Umbilical cord (tissue), 2 donors: ENCODE measurements at places on chromosomes 1 and 21. TPM values are rescaled to one million over a fixed set of nuclear protein-coding genes. Genes with fewer than 3 reads are reported as not detected.

The ACTA1 gene
- 4.6 TPM for total RNA-seq

The PRAMEF9 gene
- total RNA-seq: not detected

The C21orf58 gene
- 12.3 TPM for total RNA-seq

The SLC30A2 gene
- total RNA-seq: 1.2 TPM

The PPT1 gene
- total RNA-seq: 29.1 TPM

The CAPZA1 gene
- 156 TPM for total RNA-seq

The TNN gene
- not detected for total RNA-seq

The OR14K1 gene
- not detected for total RNA-seq

The ABCA4 gene
- total RNA-seq: 0.48 TPM

The PGLYRP3 gene
- total RNA-seq: not detected

The FMO2 gene
- total RNA-seq: 15.4 TPM

The FNDC10 gene
- 2.2 TPM for total RNA-seq

The LGR6 gene
- 0.24 TPM for total RNA-seq

The DDI2 gene
- 16.1 TPM for total RNA-seq

The THBS3 gene
- total RNA-seq: 58.3 TPM

The ACTL8 gene
- 1.2 TPM for total RNA-seq

The TMPRSS2 gene
- 2.6 TPM for total RNA-seq

The LRRC8B gene
- total RNA-seq: 6.7 TPM

The CD34 gene
- 2.4 TPM for total RNA-seq

The COL6A1 gene
- 2,452 TPM for total RNA-seq

The TTC3 gene
- 309 TPM for total RNA-seq

The RNU1-4 gene
- total RNA-seq: under 0.01 TPM

The PLEKHO1 gene
- 84.7 TPM for total RNA-seq

The SELENBP1 gene
- total RNA-seq: 39.5 TPM

The SLC25A44 gene
- 3.9 TPM for total RNA-seq

The DDR2 gene
- 69.6 TPM for total RNA-seq

The SPTA1 gene
- total RNA-seq: 3.9 TPM

The TNFAIP8L2 gene
- 2.2 TPM for total RNA-seq

The CELA3B gene
- not detected for total RNA-seq

The WNT3A gene
- not detected for total RNA-seq

The GPR161 gene
- total RNA-seq: 20.0 TPM

The OR10K1 gene
- total RNA-seq: 1.7 TPM

The NMNAT2 gene
- 2.9 TPM for total RNA-seq

The RAB13 gene
- 68.9 TPM for total RNA-seq

The CSMD2 gene
- 10.1 TPM for total RNA-seq

The DCDC2B gene
- total RNA-seq: 0.72 TPM

The CRABP2 gene
- total RNA-seq: 46.7 TPM

The SPRR4 gene
- total RNA-seq: not detected

The LRRC3 gene
- 4.3 TPM for total RNA-seq

The TMPRSS3 gene
- total RNA-seq: 1.7 TPM

The PCNT gene
- total RNA-seq: 15.9 TPM

The ANGPTL1 gene
- total RNA-seq: 306 TPM

The FYB2 gene
- total RNA-seq: 15.6 TPM

The CELA2A gene
- not detected for total RNA-seq

The FAM78B gene
- total RNA-seq: 13.5 TPM

The SPRR1A gene
- total RNA-seq: not detected

The SH3BGR gene
- total RNA-seq: 15.2 TPM

The RBP7 gene
- total RNA-seq: not detected

The AMY2A gene
- total RNA-seq: 26.2 TPM

The TSPEAR gene
- not detected for total RNA-seq

The SMYD2 gene
- 49.8 TPM for total RNA-seq

The TRIM17 gene
- total RNA-seq: not detected

The CADM3 gene
- 16.1 TPM for total RNA-seq
